NCI-H460 (cell line): ENCODE measurements at places on chromosomes 2 and 18.
A peak's percentile ranks its signal among the peaks of the same experiment; 100 is the strongest.

DNA sequence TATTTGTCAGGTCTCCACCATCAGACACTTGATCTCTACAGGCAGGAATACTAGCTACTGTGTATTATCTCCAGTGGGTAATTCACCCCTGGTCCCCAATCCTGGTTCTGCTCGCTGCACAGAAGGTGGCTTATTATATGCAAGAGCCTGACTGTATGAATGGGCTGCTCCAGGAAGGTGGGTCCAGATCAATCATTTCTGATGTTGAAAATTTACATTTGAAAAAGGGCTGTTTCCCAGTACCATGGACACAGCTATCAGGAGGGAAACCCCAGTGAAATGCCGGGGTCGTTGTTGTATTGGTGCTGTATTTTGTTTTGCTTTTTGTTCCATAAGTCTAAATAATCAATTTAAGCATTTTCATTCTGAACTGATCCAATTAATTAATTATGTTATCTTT is 367.6 kb downstream of the RND3 start:
- DNase-seq: no peak

DNA sequence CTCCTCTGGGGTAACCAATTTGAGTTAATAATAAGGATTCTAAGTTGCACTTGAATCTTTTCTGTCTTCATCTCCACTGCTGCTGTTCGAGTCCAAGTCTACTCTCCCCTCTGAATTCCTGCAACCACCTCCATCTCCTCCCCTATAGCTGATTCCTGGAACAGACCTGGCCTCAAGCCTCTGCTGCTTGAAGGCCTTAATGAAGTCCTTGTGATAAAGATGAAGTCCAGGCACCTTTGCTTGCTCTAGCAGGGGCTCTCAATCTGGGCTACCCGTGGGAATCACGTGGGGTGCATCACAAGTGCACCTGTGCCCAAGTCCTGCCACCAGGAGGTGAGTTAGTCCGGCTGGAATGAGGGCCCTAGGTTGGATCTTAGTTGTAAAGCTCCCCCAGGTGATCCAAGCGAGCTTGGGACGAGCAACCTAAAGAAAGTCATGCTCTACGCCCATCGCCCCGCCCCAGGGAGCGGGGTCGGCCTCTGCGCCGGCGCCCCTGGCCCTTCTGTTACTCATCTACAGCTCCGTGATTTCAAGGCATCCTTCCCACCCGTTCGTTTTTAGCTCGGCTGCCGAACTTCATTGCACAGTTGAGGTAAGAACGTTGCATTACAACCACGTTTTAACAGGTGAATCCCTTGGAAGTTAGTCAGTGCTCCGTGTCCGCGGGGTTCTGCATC is 905 bp upstream of the IAH1 start:
- DNase-seq: no peak

DNA sequence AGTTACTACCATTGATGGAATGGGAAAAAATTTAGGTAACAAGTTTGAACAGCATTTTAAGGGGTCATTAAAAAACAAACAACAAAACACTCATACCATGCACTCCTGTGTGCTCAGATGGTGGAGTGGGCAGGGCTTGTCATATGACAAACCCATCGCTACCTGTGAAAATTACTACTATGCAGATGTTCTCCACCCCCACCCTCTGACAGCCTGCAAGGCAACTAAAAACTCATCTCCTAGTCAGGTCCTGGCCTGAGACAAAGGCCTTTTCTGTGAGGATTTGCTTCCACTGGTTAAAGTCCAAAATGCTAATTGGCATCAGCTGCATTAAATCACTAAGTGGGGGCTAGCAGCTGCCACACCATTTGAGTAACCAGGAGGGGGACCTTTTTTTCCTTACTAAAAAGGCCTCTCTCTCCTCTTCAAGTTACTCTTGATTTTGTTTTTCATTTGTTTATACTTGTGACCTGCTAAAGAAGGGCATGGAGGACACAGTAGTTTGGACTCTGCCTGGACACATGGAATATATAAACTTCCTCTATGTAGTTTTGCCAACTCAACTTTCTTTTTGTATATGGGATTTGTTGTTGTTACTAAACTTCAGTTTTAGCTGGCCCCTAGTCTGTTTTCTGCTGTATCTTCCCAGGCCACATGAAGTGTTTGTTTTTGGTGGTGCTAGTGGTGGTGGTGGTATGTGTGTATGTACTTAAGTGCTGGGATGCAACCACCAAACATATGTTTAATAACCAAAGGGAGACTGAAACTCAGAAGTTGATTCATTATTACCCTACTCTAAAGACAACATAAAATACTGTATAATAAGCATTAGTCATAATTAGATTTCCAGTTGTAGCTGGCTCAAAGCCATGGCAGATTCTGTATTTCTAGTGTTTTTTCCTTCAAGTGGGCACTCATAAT is 121.3 kb downstream of the MAP4K4 start:
- DNase-seq: no peak

DNA sequence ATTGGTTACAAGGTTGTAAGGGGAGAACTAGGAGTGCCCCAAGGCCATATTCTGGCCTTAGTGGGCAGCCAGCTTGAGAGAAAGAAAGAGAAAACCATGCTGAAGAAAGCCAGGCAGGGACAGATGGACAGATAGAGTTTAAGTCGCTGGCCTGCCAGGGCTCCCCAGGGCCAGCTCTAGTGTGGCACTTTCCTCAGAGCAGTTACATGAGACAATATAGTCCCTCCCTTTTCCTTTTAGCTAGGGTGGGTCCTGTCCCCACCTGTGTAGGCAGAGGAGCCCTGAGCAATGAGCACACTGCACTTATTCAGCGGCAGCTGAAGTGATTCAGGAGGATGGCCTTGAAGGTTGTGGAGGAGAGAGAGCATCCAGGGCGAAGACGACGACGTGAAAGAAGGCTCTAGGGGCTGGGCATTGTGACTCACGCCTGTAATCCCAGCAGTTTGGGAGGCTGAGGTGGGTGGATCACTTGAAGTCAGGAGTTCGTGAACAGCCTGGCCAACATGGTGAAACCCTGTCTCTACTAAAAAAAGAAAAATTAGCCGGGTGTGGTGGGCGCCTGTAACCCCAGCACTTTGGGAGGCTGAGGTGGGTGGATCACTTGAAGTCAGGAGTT is 152.0 kb upstream of the SLC1A4 start:
- DNase-seq: no peak

- DNase-seq: no peak
These were observed 160.1 kb upstream of the RASGRP3 start for GRCh38 chr2:33316328-33316727.

GRCh38 chr18:7273301-7273921 is 42.5 kb downstream of the LRRC30 start:
- peak; percentile 66 for DNase-seq

- DNase-seq: peak; percentile 57
These were observed 62.6 kb downstream of the NFATC1 start for GRCh38 chr18:79458131-79458838.

DNA sequence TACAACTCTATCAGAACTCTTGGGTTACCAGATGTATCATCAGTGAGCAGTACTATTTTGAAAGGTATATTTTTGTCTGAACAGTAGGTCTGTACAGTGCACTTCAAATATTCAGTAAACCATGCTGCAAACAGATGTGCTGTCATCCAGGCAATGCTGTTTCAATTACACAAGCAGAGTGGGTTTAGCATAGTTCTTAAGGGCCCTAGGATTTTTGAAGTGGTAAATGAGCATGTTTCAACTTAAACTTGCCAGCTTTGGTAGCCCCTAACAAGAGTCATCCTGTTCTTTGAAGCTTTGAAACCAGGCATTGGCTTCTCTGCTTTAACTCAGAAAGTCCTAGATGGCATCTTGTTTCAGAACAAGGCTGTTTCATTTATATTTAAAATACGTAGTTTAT is 1519.9 kb downstream of the SUCLG1 start:
- DNase-seq: no peak

DNA sequence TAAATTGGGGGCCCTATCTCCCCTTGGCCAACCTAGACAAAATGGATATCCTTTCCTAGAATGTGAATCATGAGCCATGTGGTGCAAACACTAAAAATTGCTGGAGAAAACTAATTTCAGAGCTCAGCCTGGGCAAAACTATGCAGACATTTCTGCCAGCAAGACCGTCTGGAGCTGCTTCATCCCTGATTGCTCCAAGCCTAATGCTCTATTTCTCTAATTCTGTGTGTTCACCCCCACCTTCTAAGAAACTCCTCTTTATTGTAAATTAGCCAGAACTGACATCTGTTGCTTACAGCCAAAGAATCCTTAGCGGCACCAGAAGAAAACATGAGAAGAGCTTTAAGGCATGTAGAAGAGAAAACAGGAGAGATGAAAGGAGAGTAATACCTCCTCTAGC is 337.7 kb upstream of the CHAC2 start:
- no peak for DNase-seq

DNA sequence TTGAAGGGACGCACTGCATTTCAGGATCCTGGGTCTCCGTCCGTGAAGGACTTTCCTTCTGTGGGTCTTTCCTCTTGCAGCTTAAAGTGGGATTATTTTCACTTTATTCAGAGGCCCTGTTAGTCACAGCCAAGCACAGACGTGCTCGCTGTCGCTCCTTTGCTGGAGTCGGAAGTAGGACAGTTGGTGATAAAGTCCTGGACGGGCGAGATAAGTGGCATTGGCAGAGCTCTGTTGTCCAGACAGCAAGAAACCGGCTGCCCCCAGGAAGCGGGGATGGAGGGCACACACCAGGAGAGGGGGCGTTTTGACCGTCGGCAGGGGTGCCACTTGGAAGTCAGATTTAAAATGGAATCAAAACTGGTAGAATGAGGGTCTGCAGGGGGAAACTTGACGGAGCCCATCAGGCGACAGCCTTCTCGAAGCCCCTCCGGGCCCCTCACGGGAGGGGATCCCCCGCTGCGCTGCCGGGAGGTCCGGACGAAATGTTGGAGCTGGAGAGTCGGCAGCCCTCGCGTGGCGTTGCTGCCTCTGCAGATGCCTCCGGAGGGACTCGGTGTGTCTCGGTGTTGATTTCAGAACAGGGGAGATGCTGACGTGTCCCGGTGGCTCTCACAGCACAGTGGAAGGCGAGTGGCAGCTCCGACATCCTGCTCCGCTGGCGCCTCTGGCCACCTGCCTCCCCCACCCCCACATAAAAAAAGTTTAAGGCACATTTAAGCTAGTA is 124.2 kb downstream of the NFATC1 start:
- no peak for DNase-seq

DNA sequence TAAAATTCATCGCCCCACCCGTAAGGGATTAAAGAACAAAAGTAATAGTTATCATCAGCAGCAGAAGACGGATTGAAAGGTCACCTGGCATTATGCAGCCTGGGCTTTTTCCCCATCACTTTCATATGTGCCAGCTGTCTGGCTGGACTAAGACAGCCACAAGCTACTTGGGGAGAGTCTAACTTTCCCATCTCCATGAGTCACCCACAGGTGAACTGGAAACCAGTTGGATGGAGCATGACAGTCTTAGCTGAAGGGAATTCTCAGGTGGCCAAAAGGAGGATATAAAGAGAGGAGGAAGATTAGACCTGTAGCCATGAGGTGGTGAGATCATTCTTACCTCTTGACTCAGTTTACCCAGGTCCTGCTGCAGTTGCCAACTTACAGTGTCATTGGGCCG is 7.0 kb upstream of the FAM178B start:
- DNase-seq: no peak

GRCh38 chr2:48467637-48468036 is 62.3 kb upstream of the STON1 start:
- DNase-seq: no peak

DNA sequence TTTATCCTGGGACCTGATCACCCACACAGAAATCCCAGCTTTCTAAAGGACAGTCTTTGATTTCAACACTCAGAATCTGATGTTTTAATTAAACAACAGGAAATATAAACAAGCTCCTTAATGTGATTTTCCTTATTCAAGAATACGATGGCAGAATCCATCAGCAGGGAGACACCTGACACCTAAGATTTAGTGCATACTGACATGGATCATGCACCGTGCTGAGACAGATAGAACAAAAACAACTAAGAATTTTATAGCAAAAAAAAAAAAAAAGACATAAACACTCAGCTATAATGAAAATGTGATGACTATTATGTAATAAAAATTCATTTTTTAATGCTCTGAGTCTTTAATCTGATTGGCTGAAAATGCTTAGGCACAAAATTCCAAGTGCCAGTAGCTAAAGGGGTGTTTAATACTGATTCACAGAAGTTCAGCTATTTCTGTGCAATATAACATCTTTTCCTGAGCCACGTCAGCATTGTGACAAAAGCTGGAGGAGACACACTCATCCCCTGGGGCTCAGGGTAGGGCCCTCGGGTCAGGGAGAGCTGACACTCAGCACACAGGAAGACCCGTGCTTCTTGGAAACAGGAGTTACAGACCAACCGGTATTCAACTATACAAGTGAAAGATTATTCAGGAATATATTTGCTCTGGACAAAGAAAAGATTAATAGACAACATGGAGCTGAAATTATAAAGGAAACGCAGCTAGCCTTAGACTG is 247.4 kb downstream of the FBXO15 start:
- DNase-seq: no peak

DNA sequence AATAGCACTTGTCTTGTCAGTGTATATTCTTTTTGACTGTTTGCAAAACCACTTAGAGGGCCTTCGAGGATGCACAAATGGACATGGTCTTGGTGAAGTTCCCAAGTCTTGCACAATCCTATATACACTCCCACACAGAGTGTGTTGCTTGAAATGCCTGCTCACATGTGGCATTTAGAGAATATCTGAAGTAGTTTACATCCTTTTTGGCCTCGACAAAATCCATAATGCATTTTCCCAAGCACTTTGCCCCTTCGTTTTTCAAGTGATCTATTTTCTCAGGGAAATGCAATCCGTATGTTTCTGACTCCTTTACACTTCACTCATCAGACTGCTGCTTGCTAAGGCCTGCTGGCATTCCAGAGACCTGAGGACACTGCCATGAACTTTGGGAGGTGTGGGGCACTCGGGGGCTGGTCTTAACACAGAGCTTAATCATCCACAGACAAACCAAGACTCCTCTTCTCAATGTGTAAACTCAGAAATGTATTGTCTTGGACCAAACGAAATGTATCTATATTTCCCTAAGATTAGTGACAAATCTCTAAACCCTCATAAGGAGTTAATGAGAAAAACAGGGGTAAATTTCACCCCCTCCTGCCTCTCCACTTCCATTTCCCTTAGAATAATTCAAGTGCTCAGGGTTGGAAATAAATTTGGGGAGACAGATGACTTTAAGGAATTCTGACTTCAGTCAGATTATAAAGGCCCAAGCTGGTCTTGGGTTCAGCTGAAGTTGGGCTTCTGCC is 219.3 kb upstream of the APCDD1 start:
- no peak for DNase-seq

- no peak for DNase-seq
These were observed 29.9 kb downstream of the PELI1 start for GRCh38 chr2:64114063-64114911.

GRCh38 chr18:80233899-80234298 is 13.4 kb downstream of the PARD6G start:
- no peak for DNase-seq

DNA sequence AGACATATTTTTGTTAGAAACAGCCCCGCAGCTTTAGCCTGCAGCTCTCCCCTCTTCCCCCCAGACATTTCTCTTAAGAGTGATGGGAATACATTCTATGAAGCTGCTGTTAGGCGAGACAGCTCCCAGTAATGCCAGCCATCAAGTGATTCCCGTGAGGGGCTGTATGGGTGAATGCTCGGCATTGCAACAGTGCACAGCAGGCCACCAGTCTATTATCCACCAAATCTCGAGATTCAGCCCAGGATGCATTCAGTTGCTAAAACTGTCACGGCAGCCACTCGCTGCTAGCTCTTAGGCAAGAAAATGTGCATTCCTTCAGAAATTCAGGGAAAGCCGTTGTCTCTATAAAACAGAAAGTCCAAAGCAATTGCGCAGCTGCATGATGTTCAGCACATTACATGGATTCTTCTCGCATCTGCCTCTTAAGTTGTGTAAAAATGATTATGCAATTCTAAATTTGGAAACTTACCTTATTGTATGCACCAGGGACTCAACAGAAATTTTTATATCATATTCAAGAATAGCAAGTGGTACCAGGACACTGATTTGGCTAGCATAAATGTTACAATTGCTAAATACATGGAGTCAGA is 211.3 kb upstream of the ARL4C start:
- DNase-seq: no peak
